ENCODE measurements at places on chromosomes 5 and 9. TPM values are rescaled to one million over a fixed set of nuclear protein-coding genes. Genes with fewer than 3 reads are reported as not detected.
A peak's percentile ranks its signal among the peaks of the same experiment; 100 is the strongest.

DNA sequence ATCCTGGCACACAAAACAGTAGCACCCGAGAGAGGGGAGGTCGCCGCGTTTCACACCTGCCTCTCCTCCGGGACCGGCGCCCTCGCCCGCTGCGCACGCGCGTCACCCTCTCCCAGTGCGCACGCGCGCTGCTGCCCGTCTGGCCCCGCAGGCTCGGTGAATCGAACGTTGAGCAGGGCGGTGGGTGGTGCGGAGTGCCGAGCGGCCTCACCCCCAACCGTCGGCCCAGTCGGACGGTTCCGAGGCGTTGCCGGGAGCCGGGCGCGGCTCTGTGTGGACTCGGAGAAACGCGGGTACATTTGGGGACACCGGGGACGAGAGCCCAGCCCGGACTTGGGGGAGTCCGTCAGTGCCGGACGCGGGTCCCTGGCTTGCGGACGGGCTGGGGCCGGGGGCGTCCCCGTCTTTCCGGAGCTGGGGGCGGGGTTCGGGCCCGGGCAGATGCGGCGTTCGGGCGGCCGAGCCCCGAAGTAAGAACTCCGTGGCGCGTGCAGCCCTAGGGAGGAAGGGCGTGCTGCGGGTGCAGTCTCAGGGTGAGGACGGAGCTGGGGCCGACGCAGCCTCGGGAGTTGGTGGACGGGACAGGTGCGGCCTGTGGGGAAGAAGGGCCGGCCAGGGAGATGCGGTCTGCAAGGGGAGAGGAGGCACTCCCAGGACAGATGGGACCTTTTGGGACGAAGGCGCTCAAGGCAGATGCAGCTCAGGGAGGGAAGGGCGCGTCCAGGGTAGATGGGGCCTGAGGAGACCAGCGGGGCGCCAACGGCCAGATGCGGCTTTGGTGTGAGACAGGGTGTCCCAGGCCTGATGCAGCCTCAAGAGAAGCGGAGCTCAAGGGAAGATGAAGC, at the start of gene POMT1:
TSS of gene POMT1 (plus strand) at position 138 of the 845 bp plus-strand sequence. CDS start 1,301 bp downstream, outside the sequence.
- DNase-seq = peak; percentile 59

DNA sequence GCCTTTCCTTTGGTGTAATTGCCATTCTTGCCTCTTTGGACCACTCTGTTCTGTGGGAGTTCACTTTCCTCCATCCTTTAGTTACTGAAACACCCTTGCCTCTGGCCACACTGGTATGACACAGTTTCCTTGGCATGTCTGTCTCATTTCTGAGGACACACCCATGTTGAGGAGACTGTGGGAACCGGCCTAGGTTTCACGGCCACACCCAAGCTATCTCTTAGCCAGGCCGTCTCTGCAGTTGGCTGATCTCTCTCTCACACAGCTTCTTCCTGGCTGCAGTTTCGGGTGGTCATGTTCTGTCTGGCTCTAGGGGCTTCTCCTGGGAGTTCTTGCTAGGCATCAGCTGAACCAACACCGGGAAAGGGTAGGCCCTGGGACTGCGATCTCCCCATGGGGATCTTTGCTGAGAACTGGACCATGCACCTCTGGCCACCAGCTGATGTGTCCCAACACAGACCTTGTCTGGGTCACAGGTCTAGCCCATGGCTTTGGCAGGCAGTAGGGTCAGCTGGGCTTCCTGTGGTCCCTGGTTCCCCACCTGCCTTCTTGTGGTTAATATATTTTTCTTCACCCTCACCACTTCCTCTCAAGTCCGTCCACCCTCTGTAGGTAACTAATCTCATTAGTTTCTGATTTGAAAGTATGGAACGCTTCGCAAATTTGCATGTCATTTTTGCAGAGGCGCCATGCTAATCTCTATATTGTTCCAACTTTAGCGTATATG, 24.9 kb downstream of the ARHGEF37 start:
- DNase-seq = no peak

- DNase-seq = no peak
These were observed 9.4 kb downstream of the SCGB3A2 start for GRCh38 chr5:147887930-147888329.

The PIP5KL1 gene
- total RNA-seq = 3.0 TPM

GRCh38 chr5:150523472-150524350, 15.8 kb downstream of the NDST1 start:
- no peak for DNase-seq

DNA sequence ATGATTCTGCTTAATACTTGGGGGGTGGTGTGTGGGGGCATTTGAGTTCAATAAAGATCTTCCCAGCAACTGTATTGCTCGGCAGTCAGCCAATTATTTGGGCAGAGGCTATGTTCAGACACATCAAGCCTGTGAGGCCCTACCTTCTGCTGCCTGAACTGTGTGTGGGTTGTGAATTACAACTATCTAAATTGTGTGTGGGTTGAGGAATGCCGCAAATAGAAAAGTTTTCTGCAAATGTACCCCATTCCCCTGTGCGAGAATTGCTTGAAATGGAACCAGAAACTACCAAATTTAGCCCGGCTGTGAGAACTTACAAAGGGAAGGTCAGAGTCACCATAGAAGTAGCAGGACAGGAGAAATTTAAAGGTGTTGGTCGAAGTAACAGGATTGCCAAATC, 360.0 kb upstream of the PIK3R1 start:
- no peak for DNase-seq
